ENCODE measurements at places on chromosomes 4 and X.

GRCh38 chr4:89604951-89605350 is 232.0 kb downstream of the SNCA start:
- DNase-seq, result no peak

DNA sequence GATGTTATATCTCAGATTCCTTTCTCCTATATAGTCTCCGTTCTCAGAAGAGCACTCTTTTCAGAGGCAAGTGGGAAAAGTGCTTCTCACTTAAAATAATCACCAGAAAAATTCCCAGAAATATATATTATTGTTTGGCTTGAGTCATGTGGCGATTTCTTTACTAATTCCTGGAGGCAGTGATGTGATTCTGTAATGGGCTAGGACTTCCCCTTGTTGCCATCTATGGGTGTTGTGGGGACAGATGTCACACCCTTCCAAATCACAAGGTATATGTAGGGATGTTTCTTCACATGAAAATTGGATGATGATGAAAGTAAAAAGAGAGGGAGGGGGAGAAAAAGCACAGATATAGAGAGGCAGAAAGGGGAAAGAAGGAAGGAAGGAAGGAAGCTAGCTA is 553.4 kb downstream of the PPP4R3C start:
- DNase-seq, result no peak

- no peak for DNase-seq
Observed at GRCh38 chr4:105715692-105716278, 7.2 kb downstream of the GSTCD start.

DNA sequence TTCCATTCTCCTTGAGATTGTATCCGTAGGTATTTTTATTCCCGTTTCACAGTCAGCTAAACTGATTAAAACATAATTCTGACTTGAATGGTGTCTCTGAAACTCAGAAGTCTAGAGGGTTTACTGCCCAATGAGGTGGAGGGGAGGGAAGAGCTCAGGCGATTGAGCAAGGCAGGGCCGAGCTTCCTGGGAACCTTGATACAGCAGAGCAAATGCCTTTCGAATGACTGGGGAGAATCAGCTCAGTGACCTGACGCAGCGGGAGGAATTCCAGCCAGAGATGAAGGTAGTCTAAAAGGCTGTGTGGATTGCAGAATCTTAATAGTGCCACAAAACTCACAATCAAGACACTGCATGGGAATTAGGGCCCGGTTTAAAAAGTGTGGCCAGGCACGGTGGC is 233.6 kb downstream of the EVC2 start:
- DNase-seq, result no peak

GRCh38 chr4:156584100-156584499 is 387.5 kb downstream of the PDGFC start:
- no peak for DNase-seq

DNA sequence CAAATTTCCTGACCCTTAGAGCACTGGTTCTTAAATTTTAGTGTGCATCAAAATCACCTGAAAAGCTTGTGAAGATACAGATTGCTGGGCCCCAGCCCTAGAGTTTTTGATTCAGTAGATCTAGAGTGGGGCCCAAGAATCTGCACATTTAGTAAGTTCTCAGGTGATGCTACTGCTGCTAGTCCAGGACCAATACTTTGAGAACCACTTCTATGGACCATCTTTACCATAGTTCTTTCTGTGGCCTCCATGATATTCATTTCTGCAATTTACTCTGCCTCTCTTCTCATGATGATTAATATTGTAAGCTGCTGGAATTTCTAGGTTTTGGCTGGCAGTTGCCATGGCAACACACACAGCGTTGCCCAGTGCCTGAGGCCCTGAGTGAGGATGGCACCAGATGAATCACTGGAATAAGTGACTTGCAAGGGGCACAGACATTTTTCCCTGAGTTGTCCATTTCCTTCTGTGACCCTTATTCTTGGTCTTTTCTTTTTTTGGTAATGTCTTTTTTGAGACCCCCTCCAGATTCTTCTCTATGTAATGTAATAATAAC is 83.6 kb downstream of the PPP1R2C start:
- DNase-seq, result no peak

GRCh38 chrX:99901091-99901490 is 509.0 kb downstream of the PCDH19 start:
- no peak for DNase-seq

Data from keratinocyte (primary cell).